ENCODE measurements at places on chromosomes 16 and 17. TPM values are rescaled to one million over a fixed set of nuclear protein-coding genes. Genes with fewer than 3 reads are reported as not detected.

Gene CHD9NB
- 3.4 TPM for total RNA-seq

GRCh38 chr17:72658675-72659074, 433.8 kb downstream of the SLC39A11 start:
- DNase-seq: no peak

GRCh38 chr16:50273888-50274325, 7.6 kb downstream of the ADCY7 start:
- no peak for DNase-seq

GRCh38 chr16:7366041-7366440, 33.4 kb downstream of the RBFOX1 start:
- no peak for DNase-seq

Gene HMOX2
- 47.3 TPM for total RNA-seq

GRCh38 chr16:85854935-85855334, 44.0 kb upstream of the IRF8 start:
- DNase-seq: no peak

DNA sequence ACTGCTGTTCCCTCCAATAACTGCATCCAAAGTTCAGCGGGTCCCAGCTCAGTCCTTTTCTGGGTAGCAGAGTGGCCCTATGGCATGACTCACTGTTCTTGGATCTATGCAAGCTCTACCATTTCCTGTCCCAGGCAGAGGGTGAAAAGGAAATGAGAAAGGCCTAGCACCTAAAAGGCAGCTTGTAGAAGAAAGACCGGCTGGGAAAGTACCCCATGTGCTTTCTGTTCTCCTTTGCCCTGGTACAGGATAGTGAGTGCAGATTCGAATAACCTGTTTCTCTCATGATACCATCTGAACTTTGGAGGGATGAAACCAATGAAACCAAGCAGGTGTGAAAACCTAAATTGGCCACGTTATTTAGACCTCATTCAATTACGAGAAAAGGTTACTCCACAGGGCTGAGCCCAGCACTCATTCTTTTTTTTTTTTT, 12.7 kb upstream of the HASPIN start:
- no peak for DNase-seq

- DNase-seq: no peak
Measured at GRCh38 chr17:80794281-80795089, 197.2 kb upstream of the CHMP6 start.
